Activated T-cell treated with anti-CD3 and anti-CD28 coated beads for 1 hour (primary cell): ENCODE measurements at places on chromosomes 2 and 18.

- no peak for DNase-seq
These were observed 163.4 kb downstream of the ARL4C start for GRCh38 chr2:234333168-234334130.

DNA sequence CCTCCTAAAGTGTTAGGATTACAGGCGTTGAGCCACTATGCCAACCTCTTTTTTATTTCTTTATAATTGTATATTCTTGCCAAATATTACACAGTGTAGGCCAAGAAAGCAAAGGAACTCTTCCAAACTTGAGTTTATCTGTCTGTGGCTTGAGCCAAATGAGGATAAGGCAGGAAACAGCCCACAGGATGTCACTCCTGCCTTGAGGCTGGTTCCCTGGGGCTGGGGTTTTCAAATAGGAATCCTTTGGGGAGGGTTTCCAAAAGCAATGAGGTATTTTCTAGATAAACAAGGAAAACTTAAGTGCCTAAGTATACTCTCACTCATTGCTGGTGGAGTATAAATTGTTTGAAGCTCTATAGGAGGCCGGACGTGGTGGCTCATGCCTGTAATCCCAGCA, 56.4 kb downstream of the ADCY3 start:
- no peak for DNase-seq

DNA sequence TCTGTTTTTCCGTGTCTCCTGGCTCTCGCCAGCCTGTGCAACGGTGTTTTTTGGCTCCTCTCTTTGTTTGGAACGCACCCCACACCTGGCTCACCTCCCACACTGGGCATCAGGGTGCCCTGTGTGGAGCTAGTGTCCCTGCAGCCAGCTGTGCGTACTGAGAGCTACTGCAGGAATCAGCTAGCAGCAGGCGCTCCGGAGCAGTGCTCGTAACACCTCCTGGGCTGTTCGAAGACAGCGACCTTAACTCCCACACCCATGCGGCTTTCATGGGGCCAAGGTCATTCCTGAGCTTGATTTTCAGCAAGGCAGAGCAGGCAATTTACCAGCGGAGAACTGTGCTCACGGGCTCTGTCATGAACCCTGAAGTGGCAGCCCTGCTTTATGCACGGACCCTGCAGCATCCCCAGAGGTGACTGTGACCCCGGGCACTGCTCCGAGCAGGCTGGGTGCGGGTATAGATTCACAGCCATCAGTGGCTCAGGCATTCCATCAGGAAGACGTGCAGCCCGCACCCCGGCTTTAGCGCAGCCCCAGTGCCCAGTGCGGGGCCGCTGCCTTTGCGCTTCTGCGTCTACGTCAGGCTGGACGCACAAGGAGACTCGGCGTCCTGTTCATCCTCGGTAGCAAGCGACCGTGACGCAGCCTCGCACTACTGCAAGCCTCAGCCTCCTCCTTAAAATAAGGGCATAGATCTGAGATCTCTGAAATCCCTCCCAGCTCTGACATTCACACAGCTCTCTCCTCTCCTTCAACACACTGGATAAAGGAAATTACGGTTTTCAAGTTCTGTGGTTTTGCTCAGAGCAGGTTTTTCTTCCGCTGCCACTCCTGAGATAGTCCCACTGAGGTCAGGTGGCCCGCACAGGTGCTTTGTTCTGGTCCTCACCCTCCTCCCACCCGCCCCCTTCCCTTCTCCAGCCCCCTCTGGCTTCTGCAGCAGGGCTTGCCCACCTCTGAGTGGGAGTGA, 58.2 kb downstream of the ADI1 start:
- DNase-seq, result no peak

DNA sequence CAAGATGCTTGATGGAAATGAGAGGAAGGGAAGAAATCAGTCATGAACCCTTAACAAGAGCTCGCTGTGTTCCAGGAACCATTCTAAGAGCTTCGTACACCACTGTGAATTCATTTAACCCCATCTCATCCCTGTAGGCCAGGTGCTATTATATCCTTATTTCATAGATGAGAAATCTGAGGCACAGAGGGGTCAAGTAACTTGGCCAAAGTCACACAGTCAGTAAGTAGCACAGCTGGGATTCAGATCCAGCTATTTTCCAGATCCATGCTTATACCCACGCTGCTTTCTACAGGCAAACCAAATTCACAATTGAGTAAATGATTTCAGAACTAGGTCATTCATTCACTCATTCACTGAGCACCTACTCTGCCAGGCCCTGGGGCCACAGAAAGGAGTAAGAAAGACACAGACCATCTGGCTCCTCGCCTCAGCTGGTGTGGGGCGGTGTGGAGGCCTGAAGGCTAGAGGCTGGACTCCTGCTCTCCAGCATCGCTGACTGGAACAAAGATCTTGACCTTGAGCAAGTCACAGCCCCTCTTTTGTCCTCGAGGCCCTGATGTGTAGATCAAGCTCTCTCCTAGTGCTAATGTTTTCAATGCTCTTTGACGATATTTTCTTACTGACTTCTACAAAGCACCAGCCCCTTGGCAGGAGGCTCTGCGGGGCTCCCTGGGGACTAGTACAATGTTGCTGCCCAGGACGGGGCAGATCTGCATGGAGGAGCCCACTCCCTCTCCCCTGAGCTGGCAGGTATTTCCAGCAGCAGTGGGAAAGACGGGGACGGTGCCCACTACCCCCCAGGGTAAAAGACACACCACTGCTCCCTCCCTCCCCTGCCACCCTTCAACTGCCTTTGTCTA, 26.5 kb downstream of the STEAP3 start:
- DNase-seq, result no peak

GRCh38 chr2:95287336-95287735, 9.8 kb upstream of the KCNIP3 start:
- no peak for DNase-seq

- DNase-seq, result no peak
These were observed 275.3 kb downstream of the SOX11 start for GRCh38 chr2:5967506-5967905.

DNA sequence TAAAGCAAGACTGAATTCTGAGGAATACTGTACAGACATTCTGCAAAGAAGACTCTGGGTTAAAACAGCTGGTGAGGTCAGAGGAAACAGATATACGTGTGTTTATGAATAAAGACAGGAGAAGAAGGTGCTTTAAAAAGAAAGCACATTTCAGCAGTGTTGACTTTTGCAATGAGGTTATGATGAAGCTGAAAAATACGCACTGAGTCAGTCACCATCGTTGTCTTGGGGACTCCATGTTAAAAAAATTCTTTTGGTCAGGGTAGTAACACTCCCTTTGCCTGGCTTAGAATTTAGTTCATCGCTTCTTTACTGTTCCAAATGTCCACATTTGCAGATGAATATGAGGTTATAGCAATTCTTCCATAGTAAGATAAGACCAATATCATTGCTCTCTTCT, 1049.0 kb downstream of the TSN start:
- DNase-seq, result no peak

GRCh38 chr2:184339966-184340365, 258.4 kb upstream of the ZNF804A start:
- DNase-seq, result no peak

DNA sequence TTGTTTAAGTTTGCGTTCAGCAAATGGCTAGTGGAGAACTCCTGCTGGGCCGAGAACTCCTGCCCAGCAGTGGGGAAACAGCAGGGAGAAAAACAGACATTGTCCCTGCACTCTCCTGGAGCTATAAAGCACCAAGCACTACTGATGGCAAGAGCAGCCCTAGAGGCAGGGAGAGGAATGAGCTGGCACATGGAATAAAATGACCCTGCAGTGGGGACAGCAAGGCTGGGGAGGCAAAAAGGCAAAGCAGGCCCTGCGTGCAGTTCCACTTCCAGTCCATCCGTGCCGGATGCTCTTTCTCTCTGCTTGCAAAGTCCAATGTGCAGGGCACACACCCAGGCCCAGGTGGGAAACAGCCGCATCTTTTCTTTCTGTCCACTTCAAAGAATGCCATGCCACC, 415.5 kb downstream of the LRATD1 start:
- DNase-seq, result no peak

DNA sequence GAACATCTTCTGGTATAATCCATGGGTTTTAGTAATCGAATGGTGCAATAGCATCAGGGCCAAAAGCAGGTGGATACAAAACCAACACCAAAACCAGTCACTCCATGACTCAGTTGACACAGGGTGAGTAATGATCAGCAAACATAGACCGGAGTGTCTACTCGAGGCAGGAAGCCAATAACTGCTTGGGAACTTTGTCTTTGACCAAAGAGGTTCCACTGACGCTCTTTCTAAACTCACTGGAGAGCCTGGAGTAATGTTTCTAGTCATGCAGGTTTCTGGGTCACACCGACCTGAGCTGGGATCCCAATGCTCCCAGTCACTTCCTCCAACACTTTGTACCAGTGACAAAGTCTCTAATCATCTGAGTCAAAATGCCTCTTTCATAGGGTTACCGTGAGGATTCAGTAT, 30.9 kb downstream of the MREG start:
- no peak for DNase-seq

DNA sequence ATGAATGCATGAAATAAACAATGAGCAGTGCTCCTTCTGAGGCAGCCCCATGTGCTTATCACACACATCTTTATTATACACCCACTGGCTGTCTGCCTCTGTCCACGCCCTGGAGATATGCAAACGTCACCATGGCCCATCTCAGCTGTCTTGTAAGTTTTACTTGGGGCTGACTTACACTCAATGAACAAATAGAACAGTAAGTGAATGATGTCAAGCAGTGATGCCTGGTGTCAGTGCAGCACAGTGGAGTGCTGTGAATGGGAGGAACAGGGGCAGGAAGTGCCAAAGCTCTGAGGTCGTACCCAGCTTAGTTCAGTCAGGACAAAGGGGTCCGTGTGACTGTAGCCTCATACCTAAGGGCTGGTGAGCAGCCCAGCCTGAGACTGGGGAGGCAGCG, 659.5 kb upstream of the HS6ST1 start:
- no peak for DNase-seq

DNA sequence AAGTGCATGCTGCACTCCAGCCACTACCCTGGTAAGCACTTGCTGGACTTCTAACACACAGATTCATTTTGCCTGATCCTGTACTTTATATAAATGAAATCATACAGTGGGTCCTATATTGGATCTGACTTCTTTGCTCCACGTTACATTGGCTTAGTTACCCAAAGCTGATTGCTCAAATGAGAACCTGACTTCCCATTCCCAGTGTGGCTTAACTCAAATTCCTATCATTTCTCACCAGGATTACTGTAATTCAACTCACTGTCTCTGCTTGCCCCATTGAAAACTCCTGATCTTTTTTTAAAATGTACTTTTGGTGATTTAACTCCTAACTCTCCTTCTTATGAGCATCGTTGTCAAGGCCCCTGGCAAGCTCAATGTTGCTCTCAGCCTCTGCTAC, 1.4 kb downstream of the RSAD2 start:
- DNase-seq, result no peak

DNA sequence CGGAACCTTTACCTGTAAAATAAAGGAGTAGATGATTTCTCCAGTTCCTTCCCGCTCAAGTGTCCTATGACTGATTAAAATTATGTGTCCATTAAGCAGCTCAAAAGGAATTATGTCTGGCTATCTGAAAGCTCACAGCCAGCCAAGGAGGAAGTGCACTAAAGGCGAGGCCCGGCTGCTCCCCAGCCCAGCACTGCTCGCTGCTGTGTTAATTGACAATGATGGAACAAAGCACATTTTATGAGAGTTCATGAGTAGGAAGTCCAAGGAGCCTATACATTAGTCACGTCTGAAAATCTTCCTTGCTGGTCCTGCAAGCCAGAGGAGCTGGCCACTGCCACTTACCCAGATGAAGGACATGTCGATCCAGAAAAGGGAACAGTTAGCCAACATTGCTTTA, 14.3 kb downstream of the TTC32 start:
- DNase-seq, result no peak

DNA sequence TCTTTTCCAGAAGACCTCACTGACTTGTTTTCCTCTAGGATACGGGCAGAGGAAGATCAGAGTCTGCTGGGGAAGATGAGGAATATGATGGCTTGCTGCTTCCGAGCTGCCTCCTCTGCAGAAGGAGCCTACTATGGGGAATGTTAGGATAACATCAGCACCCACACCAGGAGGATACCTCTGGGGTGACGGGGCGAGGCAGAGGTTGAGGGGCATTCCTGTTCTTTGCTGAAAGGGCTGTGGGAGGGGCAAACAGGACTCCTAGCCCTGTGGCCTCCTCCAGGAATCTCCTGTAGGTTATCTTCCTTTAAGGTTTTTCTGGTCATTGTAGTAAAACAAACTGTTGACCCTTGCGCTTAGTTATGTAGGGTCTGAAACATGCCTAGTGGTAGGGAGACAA, 102.5 kb downstream of the CRIM1 start:
- DNase-seq, result no peak

DNA sequence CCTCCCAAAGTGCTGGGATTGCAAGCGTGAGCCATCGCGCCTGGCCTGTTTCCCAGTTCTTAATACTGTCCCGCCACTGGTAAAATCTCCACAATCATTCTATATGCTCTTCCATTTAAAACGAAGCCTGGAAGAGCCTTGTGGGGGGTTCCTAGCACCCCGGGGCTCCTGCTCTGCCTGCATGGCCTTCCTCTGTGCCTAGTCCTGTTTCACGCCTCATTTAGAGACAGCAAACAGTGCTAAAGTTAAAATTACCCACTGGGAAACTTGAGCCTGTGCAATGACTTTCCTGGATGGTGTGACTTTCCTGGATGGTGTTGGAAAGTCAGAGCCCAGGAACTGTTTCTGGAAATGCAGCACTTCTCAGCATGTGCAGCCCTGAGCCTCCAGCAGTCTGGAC, 55.0 kb downstream of the INPP5D start:
- DNase-seq, result no peak

GRCh38 chr2:226123300-226123699, 676.3 kb downstream of the IRS1 start:
- DNase-seq, result no peak

GRCh38 chr18:3447068-3447894, 2.7 kb upstream of the TGIF1 start:
- no peak for DNase-seq

GRCh38 chr2:157991932-157992331, 109.7 kb upstream of the UPP2 start:
- no peak for DNase-seq

GRCh38 chr2:42095923-42096408, 48.1 kb downstream of the PKDCC start:
- DNase-seq, result peak; percentile 81

DNA sequence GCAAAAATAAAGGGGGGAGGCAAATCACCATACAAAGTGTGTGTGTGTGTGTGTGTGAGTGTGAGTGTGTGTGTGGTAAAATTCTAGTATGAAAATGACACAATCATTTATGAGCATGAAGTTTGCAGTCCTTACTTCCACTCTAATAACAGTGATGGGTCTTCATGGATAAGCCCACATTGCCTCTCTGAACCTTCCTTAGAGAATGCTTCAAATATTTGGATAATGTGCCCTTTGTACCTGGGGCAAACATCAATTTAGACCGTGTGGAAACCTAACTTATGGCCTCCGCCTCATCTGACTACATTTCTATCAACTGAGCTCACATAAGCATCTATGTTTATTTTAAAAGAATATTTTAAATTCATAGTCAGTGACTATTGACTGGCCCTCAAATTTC, 3.7 kb downstream of the SCN9A start:
- no peak for DNase-seq

DNA sequence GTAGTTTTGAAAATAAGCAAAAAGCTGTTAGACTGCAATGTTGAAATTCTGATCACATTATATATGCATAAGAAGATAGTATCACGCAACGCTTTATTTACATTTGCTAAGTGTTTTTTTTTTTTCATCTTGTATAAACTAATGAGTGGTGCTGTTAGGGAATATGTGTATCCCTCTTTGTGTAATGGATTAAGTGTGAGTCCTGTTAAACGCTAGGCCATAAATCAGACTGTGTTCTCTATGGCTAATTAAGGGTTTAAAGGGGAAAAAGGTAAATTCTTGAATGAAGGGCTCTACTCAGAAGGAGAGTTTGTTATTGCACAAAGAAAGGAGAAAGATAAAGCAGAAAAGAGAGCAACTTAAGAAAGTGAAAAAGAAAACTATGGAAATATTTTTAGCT, 4.8 kb upstream of the ASXL3 start:
- DNase-seq, result no peak
